ENCODE measurements at places on chromosomes 3 and 15. TPM values are rescaled to one million over a fixed set of nuclear protein-coding genes. Genes with fewer than 3 reads are reported as not detected.

The TLR9 gene
- polyA plus RNA-seq: 0.18 TPM

The SENP8 gene
- polyA plus RNA-seq: 6.8 TPM

The HHLA2 gene
- 13.5 TPM for polyA plus RNA-seq

The IMPG2 gene
- polyA plus RNA-seq: 0.69 TPM

The OSTN gene
- polyA plus RNA-seq: 42.6 TPM

GRCh38 chr3:143810953-143811265, 37.4 kb downstream of the SLC9A9 start:
- no peak for DNase-seq

DNA sequence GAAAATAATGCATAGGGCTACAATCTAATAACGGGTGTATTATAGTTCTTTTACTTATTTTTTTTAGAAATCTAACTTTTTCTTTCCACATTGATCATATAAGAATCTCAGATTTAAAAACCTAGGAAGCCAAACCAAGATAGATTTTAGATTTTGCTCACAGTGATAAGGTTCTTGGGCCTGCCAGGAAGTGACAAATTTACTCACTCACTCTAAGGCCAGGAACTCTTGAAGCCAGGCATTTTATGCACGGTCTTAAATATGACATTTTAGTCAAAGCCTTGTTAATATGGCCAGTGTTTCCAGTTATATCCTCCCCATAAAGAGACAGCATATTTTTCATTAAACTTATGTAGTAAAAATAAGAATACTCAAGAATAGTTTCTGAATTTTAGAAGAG, 271.4 kb downstream of the SQOR start:
- no peak for DNase-seq

- DNase-seq: no peak
These were observed 43.7 kb upstream of the KCNMB2 start for GRCh38 chr3:178492491-178492890.

GRCh38 chr3:197907196-197907595, 42.8 kb upstream of the RPL35A start:
- no peak for DNase-seq

- DNase-seq: no peak
These were observed 60.3 kb downstream of the MAP6D1 start for GRCh38 chr3:183764847-183765731.

GRCh38 chr3:197181741-197182140, 116.7 kb downstream of the DLG1 start:
- no peak for DNase-seq

DNA sequence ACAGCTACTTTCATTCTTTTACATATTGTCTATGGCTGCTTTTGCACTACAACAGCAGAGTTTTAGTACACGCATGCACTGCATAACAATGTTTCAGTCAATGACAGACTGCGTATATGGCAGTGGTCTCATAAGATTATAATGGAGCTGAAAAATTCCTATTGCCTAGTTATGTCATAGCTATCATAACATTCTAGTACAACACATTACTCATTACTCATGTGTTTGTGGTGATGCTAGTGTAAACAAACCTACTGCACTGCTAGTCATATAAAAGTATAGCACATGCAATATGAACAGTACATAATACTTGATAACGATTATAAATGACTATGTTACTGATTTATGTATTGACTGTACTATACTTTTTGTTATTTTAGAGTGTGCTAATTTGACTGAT, 47.9 kb downstream of the QTRT2 start:
- no peak for DNase-seq

GRCh38 chr3:131082871-131083863, 56.5 kb downstream of the NEK11 start:
- DNase-seq: peak; percentile 5

- no peak for DNase-seq
These were observed 139.0 kb downstream of the P3H2 start for GRCh38 chr3:189981668-189982067.

GRCh38 chr3:159761848-159762635, 226.6 kb upstream of the IL12A start:
- DNase-seq: no peak

DNA sequence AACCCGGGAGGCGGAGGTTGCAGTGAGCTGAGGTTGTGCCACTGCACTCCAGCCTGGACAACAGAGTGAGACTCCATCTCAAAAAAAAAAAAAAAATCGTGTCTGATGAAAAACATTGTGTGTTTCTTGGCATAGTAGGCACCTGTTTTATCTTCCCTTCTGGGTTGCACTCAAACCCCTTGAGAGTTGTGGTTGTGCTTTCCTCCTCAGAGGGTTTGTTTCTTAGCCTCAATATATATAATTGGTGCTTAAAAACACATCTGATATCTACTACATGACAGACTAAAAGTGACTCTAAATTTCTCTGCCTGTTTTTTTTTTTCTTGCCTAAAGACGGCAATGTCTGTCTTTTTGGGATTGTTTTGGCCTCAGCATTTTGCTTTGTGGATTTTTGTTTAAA, 7.6 kb downstream of the NR1D2 start:
- DNase-seq: no peak

- DNase-seq: no peak
These were observed 41.4 kb downstream of the OSTN start for GRCh38 chr3:191240486-191240885.

DNA sequence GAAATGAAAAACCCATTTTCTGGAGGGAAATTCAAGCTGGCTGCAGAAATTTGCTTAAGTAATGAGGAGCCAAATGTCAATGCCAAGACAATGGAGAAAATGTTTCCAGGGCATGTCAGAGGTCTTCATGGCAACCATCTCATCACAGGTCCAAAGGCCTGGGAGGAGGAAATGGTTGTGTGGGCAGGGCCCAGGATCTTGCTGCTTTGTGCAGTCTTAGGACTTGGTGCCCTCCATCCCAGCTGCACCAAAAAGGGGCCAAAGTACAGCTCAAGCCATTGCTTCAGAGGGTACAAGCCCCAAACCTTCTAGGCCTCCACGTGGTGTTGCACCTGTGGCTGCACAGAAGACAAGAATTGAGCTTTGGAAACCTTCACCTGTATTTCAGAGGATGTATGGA, 59.3 kb downstream of the POMGNT2 start:
- DNase-seq: no peak

DNA sequence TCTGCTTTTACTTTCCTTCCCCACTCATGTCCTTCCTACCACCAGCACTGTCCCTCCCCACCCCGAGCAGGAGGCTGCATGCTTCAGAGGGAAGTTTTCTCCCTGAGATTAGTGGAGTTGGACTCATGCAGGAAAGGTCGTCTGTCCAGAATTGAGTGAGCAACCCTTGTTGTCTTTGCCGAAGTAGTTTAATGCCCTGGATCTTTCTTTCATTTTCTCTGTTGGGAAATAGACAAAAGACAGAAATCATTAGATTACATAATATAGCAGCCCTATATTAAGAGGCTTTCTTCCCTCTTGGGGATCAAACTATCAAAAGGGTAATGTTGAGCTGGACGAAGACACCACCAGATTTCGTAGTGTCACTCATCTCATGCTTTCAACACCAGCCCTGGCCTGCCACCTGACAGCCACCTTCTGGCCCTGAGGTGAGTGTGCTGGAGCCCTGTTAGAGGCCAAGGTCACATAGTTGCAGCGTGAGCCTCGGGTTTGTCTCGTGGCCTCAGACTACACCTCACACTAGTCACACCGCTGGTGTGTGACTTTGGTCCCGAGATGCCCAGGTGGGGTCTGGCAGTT, 231.0 kb downstream of the ITPR1 start:
- no peak for DNase-seq

DNA sequence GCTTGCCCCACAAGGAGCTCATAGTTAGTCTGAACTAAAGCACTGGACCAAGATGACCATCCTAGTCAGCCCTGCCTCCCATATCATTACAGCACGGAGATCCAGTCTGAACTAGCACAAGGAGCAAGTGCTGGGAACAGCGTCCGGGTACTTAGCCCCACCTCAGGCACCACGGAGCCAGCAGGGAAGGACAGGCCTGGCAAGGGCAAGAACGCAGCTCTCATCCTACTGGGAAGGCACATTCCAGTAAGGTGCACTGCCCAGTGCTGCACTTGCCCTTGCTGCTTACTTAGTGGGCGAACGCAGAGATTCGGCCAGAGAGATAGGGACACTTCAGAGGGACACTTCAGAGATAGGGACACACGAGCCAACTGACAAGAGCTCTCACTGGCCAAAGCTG, 27.6 kb downstream of the SEC61A1 start:
- no peak for DNase-seq

DNA sequence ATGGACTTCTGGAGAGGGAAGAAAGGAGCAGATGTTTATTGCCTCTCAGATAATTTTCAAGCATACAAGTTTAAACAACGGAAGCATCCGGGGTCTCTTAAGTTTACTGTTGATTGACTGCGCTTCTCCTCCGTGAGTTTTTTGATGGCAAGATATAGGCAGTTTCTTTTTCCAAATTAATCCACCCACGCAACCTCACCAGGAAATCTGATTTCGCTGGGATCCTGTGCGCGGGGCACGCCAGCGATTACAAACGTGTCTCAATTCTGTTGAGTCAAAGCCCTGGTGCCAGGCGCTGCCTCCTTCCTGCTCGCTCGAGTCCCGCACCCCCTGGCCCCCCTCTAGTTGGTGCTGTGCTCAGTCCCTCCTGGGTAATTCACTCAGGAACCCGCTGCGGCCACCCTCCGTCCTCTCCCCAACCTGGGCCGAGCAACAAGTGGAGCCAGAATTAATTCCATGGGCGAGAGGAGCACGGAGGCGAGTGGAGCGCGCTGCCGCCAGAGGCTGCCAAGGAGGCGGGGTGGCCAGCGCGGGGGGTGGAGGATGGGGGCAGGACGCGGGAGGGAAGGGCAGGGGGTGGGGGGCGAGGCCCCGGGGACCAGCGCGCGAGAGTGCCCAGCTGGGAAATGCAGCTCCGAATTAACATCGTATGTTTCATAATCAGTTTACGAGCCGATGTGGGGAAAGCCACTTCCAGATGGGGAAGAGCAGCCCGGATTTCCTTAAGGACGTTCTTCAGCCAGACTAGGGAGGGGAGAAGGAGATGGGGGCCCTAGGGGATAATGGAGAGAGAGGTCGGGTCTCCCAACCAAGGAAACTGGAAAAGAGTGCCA, 6.0 kb downstream of the WNT5A start:
- no peak for DNase-seq

Data from left renal cortex interstitium (tissue), 4 donors.